ENCODE measurements at places on chromosomes 4 and X.
A peak's percentile ranks its signal among the peaks of the same experiment; 100 is the strongest.

- DNase-seq: peak; percentile 0
Observed at GRCh38 chr4:155954118-155954685, 536 bp upstream of the CTSO start.

DNA sequence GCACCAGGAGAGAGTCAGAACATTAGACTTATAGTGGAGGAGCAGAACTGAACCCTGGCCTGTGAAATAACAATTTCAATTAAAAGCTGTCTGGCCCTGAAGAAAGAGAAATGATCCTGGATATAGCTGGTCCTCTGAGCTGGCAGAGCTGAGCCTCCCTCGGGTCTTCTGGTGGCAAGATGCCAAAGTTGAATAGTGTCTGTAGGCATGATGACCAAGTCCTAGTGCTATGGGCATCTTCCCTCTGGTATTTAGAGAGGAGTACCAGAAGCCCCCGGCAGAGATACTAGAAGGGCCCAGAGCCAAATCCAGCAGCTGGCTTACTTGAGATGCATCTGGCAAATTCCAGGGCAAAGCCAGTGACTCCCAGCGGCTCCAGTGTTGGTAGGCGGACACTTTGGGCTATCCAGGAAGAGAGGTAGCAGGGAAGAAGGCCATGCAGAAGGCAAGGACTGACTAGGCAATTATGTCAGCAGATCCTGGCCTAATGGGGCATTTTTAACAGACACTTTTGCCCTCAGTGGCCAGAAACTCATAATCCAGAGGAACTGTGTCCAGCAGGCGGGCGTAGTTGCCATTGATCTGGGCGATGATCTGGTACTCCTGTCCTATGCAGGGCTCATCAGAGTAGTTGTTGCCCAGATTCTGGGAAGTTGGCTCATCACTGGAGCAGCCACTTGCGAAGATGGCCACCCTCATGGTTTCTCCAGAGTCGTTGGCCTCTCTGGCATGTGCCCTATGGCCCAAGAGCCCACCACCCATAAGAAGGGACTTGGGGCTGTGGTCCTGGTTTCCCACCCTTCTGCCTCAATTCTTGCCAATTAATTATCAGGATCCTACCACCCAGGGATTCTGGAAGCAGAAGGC is 17.9 kb downstream of the VSIG4 start:
- no peak for DNase-seq

DNA sequence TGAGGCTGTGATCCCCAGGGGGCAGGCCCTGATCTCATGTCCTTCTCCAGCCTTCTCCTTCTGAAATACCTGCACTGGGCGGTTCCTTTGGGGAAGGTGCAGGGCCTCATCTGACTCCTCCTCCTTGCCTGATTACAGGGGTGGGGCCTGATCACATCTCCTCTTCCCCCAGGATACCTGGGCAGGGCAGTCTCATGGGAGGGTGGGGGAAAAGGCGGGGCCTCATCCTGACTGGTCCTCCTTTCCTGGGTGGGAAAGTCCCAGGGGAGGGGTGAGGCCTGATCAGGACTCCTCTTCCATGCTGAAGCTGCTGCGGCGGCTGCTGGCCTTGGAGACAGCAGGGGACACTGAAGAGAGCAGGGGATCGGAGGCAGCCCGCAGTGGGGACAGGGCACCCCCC is 13.3 kb downstream of the TFE3 start:
- DNase-seq: no peak

GRCh38 chr4:27921231-27921630 is 1060.6 kb downstream of the STIM2 start:
- DNase-seq: no peak

DNA sequence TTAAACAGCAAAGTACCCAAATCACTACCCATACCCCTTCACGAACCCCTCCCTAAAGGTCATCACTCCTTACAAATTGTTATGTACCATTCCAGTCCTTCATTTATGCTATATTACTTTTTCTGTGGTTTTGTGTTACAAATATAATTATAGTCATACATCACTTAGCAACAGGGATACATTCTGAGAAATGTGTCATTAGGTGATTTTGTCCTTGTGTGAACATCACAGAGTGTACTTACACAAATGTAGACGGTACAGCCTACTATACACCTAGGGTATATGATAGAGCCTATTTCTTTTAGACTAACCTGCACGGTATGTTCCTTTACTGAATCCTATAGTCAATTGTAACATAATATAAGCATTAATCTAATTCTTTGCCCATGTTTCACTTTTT is 61.9 kb downstream of the ASB9 start:
- DNase-seq: no peak

GRCh38 chr4:5660185-5660584 is 48.2 kb downstream of the EVC2 start:
- no peak for DNase-seq

DNA sequence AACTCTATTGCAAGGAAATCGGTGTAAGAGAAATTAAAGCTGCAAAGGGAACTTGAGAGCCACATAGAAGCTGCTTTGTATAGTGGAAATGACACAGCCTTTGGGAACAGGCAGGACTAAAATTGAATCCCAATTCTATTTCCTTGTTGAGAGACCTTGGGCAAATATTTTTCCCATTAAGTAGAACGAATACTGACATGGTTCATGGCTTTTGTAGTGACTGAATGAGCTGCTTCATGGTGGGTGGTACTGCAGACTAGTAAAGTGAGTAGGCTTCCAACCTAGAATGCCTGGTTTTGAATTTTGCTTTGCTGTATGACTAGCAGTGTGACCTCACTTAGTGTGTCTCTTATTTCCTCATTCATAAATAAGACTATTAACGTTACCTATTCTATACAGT is 182.2 kb upstream of the KCNIP4 start:
- DNase-seq: no peak

GRCh38 chrX:119401569-119401968 is 2.4 kb downstream of the SLC25A43 start:
- DNase-seq: no peak

- DNase-seq: no peak
Observed at GRCh38 chr4:151202851-151203455, 74.0 kb upstream of the PRSS48 start.

GRCh38 chrX:136291824-136292223 is 8.9 kb upstream of the ADGRG4 start:
- no peak for DNase-seq

GRCh38 chrX:42770566-42770965 is 7.4 kb downstream of the PPP1R2C start:
- no peak for DNase-seq

GRCh38 chrX:37825215-37825842 is 22.0 kb downstream of the DYNLT3 start:
- DNase-seq: peak; percentile 21

Measured in activated T-cell treated with anti-CD3 and anti-CD28 coated beads for 48 hours (primary cell).